H4 (cell line): ENCODE measurements at places on chromosomes 11 and 22. TPM values are rescaled to one million over a fixed set of nuclear protein-coding genes. Genes with fewer than 3 reads are reported as not detected.

Gene NXPE1
- total RNA-seq, result not detected in 2 replicates

DNA sequence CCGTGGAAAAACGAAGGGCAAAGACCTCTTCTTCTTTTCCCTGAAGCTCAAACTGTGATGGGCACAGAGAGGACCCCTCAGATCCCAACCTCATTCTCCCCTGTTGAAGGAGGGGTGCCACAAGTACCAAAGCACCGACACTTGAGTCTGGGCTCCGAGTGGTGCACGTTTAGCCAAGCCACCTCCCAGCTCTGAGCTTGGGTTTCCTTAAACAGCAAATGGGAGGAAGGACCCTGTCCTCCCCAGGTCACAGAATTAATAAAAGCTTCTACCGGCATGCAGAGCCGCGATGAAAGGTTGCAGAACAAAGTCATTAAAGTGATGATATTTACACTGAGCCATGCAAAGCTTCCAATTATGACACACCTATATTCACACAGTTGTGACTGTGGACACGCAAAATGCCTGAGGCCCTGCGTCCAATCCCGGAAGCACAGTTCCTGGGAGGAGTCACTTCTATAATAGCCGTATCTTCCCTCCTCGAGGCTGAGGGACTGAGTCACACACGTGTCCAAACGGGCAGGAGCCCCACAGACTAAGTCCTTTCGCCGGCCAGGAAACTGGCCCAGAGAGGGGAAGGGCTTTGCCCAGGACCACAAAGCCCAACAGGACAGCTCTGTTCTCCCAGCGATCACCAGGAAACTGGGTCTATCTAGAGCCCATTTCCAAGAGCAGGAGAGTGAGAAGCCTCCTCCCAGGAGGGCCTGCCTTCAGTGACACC is 922 bp upstream of the CSNK1E start:
- peak; percentile 92 for DNase-seq

Gene VPREB1
- not detected in 2 replicates for total RNA-seq

Gene LARGE2
- not detected in 2 replicates for total RNA-seq

Gene FKBP2
- total RNA-seq, result 65.7 and 97.7 TPM in 2 replicates

- no peak for DNase-seq
These were observed 10.4 kb downstream of the AP1B1 start for GRCh38 chr22:29377979-29378378.

Gene SLC22A8
- total RNA-seq, result not detected in 2 replicates

- DNase-seq, result peak; percentile 51
These were observed 12.7 kb downstream of the LGALS12 start for GRCh38 chr11:63518548-63518947.

Gene TMEM191C
- total RNA-seq, result 0.25 TPM in 1 of 2 replicates, not detected in the other
